Renal pelvis (tissue), 12 donors: ENCODE measurements at places on chromosomes 16 and 17. TPM values are rescaled to one million over a fixed set of nuclear protein-coding genes. Genes with fewer than 3 reads are reported as not detected.

DNA sequence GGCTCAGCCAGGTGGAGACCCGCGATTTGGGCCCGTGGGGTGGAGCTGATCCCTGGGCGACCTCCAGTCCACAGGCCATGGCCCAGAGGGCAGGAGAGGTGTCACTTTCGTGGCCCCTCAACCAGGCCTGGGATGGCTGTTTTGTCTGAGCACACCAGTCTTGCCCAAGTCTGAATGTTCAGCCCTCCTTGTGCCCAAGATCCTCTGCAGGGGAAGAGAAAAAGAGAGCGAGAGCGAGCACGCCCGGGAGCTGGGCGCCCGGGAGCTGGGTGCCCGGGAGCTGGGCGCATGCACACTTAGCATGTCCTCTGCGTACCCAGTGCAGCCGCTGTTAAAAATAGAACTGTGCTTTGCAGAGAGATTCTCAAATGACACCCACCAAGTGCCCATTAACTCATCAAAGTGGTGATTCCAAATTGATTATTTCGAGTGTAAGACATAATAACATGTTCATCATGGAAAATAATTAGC is 403.3 kb upstream of the TNRC6C start:
- no peak for DNase-seq

GRCh38 chr16:81478876-81479511 is 34.4 kb downstream of the CMIP start:
- no peak for DNase-seq

Gene TAC4
- 0.16 TPM for polyA plus RNA-seq

Gene SCN4A
- polyA plus RNA-seq = 1.1 TPM

Gene EXOC3L1
- 6.7 TPM for polyA plus RNA-seq

Gene KRT40
- not detected for polyA plus RNA-seq

GRCh38 chr17:71613996-71614395 is 506.8 kb upstream of the SOX9 start:
- no peak for DNase-seq

GRCh38 chr17:44222112-44222869 is 2.8 kb upstream of the UBTF start:
- peak; percentile 83 for DNase-seq

GRCh38 chr16:85286951-85287814 is 174.9 kb upstream of the CIBAR2 start:
- peak; percentile 83 for DNase-seq

Gene ACSM2A
- 62.8 TPM for polyA plus RNA-seq
